ENCODE measurements at places on chromosomes 12 and 14.

DNA sequence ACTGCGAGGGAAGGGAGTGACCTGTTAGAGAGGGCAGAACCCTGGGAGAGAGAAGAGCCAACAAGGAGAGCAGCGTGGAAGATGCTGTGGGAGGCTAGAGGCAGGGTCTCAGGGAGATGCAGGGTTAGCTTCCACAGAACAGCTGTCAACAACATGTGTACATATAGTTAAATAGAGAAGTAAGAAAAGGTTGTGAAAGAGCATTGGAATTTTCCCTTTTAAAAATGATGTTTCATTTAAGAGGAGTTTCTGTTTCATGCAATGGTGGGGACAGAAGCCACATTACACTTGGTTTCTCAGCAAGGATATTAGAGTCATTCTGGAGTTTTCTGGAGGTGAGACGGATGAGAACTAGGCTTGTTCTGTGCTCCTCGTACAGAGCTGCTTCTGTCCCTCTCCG, 23.8 kb upstream of the TBC1D30 start:
- DNase-seq: no peak

- no peak for DNase-seq
These were observed 12.2 kb downstream of the MMP14 start for GRCh38 chr14:22848351-22849164.

- DNase-seq: peak; percentile 82
These were observed 178.5 kb upstream of the OR4E1 start for GRCh38 chr14:21852061-21852664.

DNA sequence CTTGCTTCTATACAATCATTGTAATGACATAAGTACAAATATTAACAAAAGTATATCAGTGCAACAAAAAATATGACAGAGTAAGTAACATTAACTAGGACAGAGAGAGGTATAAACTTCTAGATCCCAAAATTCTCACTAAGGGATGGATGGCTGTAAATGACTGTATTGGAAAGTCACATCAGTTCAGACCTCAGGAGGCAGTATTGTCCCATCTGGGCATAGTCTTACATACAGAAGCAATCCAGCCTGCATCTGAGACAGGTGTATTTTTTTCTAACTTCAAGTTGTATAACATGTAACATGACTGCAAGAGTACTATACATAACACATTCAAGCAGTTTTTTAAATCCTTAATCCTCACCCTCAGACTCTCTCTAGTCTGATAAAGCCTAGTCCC, 99.0 kb downstream of the GARIN6 start:
- no peak for DNase-seq

DNA sequence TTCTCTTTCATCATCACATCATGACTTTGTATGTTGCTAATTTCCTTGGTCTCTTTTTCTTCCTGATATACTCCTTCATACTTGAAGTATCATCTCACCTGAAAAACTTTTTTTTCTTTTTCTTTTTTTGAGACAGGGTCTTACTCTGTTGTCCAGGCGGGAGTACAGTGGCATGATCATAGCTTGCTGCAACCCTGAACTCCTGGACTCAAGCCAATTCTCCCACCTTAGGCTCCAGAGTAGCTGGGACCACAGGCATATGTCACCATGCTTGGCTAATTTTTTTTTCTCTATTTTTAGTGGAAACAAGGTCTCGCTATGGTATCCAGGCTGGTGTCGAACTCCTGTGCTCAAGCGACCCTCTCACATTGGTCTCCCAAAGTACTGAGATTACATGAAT, 107.6 kb downstream of the RALGAPA1 start:
- no peak for DNase-seq

GRCh38 chr14:51310505-51310944, 70.5 kb downstream of the TMX1 start:
- no peak for DNase-seq

GRCh38 chr14:25484235-25484634, 434.3 kb upstream of the STXBP6 start:
- DNase-seq: no peak

- no peak for DNase-seq
These were observed 239.5 kb upstream of the SFSWAP start for GRCh38 chr12:131471271-131471905.

DNA sequence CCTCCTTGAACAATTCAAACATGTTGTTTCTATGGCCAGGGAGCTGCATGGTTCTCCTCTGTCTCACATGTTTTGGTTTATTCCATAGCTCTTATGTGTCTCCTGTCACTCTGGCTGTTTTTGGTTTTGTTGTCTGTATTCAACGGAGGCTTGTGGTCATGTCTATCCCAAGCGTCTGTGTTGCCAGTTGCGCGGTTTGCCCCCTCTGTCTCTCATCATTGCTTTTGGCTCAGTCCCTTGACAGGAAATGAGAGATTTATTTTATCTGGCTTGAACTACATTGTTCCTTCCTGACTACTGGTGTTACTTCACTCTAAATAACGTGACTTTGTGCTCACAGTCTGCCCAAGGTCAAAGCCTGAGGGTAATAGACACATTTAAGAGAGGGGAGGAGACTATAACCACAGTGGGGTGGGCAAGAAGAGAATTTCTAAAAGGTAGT, 96.4 kb upstream of the SOX5 start:
- DNase-seq: no peak

- DNase-seq: no peak
These were observed 1.4 kb upstream of the CNOT2 start for GRCh38 chr12:70241845-70242244.
